ENCODE measurements at places on chromosomes 7 and 10.

DNA sequence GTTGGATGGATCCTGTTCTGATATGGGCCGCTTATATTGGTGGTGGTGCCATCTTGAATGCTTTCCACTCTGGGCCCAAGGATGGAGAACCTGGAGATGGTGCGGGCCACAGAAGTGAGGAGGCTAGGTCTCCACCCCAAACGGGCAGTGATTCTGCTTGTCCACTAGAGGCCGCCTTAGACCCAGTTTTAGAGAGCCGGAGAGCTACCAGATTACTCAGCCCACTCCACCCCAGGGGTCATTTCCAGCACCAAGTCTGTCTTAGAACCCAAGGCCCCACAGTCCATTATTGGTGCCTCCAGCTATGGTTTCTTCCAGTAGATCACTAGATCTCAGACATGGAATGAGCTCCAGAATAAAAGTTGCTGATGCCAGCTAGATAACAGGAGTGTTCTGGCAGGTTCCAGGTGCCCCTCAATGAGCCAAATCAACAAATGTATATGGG is 11.8 kb upstream of the CAMK2G start:
- DNase-seq = peak; percentile 76

- no peak for DNase-seq
Observed at GRCh38 chr7:16015981-16016380, 329.5 kb upstream of the MEOX2 start.

DNA sequence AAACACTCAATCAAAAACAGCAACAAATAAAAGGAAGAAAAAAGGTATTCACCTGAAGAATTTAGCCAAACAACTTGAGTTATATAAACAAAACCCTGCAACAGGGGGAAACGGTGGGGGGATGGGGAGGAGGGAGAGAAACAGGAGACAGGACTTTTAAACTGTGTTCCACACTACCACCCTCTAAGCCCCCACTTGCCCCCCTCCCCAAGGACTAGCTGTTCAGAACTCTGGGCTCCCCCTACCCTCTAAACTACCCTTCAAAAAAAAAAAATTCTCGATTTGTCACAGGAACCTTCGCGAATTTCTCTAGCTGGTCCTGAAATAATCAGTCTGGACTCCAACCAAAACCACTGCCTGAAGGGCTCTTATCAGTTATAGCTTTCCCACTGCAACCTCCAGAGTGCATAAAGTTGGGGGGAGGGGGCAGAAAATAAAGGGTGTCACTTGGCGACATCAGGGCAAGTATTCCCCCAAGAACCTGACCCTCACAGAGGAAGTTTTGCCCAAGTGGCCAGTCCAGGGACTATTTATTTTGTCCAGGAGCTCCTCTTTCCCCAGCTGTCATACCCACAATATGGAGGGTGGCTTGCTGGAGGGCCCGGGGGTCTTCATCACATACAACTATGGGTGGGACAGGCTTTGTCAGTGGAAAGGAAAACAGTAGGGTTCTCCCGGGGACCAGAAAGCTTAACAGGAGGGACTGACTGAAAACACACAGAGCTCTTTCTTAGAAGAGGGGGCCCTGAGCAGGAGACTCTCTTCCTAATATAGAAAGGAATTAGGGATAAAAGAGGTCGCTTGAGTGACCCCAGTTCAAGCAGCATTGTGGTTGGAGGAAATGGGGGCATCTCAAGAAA is 1.3 kb downstream of the UBE2H start:
- DNase-seq = peak; percentile 5

- DNase-seq = no peak
Observed at GRCh38 chr7:28088901-28089714, 91.5 kb downstream of the JAZF1 start.

- no peak for DNase-seq
Observed at GRCh38 chr10:11173042-11173441, 155.4 kb downstream of the CELF2 start.
